ENCODE measurements at places on chromosomes 2 and 18.
A peak's percentile ranks its signal among the peaks of the same experiment; 100 is the strongest.

DNA sequence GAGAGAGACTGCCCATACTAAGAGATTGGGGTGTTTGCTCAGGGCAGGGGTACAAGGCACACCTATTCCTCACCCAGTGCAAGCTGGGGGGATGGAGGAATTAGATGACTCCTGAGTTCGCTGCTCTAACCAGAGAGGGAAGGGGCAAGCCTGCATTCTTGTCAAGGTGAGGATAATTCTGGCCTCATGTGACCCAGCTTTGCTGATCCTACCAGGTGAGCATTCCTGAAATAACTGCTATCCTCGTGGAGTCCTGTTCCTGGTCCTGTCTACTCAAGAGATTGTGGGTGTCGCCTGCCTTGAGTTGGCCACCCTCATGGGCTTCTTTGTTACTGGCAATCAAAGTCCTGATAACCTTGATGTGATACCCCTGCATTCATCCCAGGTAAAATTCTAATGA is 206.0 kb downstream of the SPP2 start:
- no peak for DNase-seq

GRCh38 chr18:45248240-45248903 is 366.9 kb upstream of the SLC14A2 start:
- DNase-seq = no peak

DNA sequence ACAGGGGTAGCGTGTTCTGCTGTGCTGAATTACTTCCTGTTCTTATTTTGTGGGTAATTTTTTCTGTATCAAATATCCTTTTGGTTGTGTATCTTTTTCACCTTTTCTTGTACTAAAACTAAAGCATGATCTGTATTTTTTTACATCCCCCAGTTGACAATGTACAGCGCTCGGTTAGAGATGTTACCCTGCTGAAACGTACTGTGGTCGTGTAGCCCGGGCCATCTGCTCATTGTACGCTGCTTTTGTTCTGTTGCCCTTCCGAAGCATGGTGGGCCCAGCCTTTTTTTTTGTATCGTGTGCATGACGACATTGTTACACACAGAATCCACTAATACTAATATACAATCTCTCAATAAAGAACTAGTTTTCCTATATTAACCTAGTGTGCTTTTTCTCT is 233.1 kb downstream of the HAUS1 start:
- no peak for DNase-seq

DNA sequence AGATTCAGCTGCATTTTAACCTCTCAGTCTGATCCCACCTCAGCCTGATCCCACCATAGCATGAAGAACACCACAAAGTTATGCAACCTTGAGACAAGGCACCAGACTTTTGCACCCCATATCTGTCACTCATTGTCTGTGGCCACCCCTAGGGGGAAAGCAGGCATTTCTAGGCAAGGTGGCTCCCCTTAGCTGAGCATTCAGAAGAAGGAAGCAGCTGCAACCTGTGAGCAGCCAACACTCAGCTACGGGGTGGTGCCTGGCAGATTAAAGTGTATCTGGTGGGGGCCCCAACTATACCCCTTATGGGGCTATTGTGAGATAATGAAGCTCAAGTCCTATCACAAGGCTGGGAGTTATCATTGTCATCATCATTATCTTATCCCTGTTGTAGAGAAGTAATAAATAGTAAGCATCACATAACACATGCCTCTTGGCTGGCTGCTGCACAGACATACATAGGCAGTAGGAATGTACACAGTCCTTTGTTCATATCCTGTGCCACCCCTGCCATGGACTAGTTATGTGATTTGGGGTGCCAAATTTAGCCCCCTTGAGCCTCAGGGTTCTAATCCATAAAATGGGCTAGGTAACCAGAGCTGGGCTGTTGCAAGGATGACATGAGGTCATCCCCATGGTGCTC is 20.6 kb upstream of the TMEM163 start:
- DNase-seq = no peak

- no peak for DNase-seq
These were observed 126.2 kb upstream of the EML6 start for GRCh38 chr2:54597153-54597848.

DNA sequence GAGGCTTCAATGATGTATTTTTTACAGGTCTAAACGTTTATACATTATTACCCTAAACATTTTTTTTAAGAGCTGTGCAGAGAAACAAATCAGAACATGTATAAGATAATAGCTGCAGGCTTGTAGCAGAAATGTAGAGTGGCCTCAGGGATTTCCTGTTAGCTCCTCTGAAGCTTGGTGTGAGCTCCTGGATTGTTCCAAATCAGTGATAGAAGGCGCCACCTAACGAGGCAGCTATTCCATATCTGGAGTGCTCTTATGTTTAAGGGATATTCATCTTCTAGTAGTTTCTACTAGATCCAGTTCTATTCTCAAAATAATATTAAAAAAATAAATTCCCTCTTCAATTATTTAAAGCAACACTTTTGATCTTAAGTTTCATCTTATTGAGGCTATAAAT is 93.1 kb downstream of the LRP1B start:
- DNase-seq = peak; percentile 42

DNA sequence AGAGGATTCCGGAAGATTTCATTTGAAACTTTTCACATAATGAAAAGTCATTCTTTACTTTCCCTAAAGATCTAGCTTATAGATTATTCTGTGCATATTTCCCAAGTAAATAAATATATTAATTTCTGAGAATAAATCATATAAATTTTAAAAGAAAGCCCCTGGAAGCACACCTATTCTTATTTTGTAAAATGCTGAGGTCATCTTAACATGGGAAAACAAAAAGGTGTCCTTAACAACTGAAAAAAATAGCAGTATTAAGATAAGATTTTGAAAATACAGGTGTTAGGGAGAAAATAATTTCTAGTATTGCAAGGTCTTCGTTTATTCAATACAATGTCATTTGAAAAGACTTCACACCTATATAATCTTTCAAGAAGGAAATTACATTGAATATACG is 567.5 kb upstream of the CHAC2 start:
- DNase-seq = no peak

- no peak for DNase-seq
These were observed 308.3 kb upstream of the EPAS1 start for GRCh38 chr2:45988879-45989278.

DNA sequence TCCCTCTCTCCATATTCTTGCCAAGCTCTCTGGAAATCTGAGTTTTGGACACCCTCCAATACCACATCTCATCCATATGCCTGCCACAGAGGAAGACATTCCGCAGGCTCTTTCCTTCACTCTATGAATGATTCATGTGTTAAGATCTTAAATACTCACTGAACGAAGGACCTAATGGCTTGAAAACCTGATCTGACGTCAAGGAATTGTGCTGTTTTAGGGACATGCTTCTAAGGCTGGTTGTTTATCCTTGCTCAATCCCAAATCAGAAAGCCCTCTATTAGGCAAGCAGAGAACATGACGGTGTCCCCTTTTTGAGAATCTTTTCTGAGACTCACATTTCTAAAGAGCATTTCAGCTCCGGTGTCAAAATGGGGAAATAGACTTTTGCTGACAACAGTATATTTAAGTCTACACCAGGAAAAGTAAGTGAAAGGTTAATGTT is 83.7 kb upstream of the GALNT5 start:
- DNase-seq = no peak

GRCh38 chr2:140164449-140164848 is 1384.3 kb upstream of the NXPH2 start:
- no peak for DNase-seq

- DNase-seq = no peak
These were observed 213.4 kb upstream of the STK17B start for GRCh38 chr2:196384729-196385128.

DNA sequence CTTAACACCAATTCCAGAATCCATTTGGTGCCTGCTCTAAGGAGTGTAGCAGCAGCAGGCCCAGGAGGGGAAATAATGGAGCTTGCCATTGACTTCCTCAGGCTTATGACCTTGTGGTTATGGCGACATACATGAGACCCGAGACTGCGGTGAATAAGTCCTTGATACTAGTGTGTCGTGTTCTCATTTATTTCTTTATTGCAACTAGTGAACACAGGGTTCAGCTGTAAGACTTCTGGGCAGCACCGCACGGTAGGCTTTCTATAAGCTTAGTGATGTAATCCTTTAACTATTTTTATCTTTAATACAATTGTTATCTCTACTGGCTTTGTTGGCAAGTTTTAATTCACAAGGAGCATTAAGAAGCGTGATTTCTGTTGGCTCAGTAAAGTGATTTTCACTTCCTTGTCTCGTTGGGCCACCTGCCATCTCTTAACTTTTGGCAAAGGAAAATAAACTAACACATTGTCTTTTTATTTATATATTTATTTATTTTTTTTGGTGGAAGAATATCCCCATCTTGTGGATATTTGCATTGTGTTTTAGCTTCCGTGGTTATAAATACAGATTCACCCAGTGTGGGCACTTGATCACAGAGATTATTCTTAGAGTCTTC is 139.8 kb downstream of the LTBP1 start:
- no peak for DNase-seq

- DNase-seq = no peak
These were observed 39.8 kb upstream of the ALPP start for GRCh38 chr2:232338759-232339106.

- no peak for DNase-seq
These were observed 300.4 kb upstream of the TNP1 start for GRCh38 chr2:217160103-217160743.

- DNase-seq = no peak
These were observed 1435.7 kb upstream of the DDX18 start for GRCh38 chr2:116378786-116379185.

- peak; percentile 83 for DNase-seq
These were observed 92.4 kb downstream of the INPP5D start for GRCh38 chr2:233152541-233152940.

DNA sequence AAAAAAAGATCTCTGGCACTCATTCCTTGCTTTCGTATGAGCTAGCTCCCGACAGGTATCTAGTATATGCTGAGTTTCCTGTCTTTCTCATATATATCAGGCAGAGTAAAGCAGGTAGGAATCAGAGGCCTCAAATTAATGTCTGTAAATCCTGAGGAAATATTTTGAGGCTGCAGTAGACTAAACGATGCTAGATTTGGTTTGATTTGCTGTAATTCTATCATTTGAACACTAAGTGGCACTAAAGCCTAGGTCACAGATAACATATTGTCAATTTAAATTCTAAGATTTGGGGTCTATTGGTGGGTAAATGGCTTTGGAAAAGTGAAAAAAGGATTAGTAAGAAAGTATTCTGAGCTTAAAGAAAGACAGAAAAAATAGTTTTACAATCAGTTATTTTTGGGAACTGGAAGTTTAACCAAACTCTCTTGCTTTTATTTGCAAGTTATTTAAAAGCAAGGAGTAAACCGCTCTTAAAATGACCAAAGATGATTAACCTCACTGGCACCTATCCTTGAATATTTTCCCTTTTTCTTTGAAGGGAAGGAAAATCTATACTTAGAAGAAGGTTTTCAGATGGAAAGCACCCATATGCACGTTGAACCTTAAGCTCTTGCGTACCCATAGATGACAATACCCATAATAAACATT is 37.6 kb upstream of the SLC4A10 start:
- DNase-seq = peak; percentile 87

Measured in spinal cord (tissue), 10 donors.